Upper lobe of left lung (tissue), 6 donors: ENCODE measurements at places on chromosomes 3 and 15.
A peak's percentile ranks its signal among the peaks of the same experiment; 100 is the strongest.

DNA sequence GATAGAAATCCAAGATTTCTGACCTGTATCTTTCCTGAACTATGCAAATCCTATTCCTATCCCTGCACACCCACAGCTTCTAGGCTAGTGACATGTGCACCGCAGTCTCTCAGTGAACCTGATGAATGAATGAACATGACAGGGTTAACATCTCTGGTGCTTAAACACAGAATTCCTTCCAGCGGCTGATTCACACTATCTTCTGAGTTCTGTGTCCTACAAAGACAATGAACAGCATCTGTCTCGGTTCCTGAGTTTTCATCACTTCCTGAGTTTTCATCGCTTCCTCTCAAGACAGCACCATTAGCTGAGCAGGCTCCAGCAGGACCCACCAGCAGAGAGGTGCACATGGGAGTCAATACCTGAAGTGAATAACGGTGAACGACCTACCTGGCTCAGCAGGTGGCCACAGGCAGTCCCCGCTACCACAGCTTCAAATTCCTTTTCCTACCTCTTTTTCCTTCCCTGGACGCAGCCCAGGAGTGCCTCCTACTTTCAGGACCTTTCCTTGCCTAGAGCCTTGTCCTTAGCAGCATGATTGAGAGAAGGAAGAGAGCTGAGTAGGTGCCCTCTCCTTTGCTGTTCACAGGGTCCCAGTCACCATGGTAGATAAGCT is 113.5 kb downstream of the IGF2BP2 start:
- no peaks in the 10 kb centered on the region for H3K36me3 ChIP-seq
- no peak for DNase-seq
- no peak overlapping the region for H3K4me3 ChIP-seq

GRCh38 chr3:25438791-25439555 is 10.9 kb downstream of the RARB start:
- no peaks in the 10 kb centered on the region for H3K27me3 ChIP-seq
- H3K4me3 ChIP-seq, result no peak overlapping the region
- no peaks in the 10 kb centered on the region for H3K4me1 ChIP-seq
- DNase-seq, result no peak
- no peaks in the 10 kb centered on the region for H3K36me3 ChIP-seq

DNA sequence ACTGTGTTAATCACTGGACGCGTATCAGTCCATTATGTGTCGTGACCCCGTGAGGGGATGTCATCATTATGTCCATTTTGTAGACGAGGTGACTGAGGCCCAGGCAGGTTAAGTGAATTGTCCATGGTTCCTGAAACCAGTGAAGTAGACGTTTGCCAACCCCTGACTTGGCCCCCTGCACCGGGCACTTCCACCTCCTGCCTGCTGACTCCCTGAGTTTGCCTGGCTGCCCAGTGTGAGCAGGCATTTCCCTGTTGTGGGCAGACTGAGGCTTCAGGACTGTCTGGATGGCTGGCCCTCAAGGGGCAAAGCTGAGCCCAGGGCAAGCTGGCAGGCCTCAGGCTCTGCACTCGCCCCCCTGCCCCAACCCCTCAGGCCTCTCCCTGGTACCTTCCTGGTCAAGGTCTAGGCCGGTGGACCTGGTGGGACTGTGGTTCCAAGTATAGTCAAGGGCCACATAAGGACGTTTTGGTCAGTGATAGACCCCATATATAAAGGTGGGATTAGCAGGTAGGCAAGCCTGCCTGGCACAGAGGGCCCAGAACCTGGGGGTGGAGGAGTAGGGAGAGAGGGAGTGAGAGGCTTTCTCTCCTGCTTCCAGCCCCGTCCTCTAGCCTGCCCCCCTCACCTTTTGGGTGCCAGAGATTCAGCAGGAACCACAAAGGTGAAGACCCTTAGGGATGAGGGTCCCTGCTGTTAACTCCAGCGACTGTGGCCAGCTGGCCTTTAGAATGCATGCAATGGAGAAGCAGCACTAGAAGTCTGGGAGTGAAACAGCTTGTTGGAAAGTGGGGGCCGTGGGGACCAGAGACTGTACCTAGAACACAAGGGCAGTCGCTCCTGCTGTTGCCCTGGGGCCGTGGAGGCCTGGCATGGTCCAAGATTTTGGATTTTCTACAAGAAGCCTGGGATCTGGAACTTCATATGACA is 34.6 kb downstream of the FBLN2 start:
- H3K27me3 ChIP-seq, result no peaks in the 10 kb centered on the region
- H3K36me3 ChIP-seq, result no peaks in the 10 kb centered on the region
- H3K4me1 ChIP-seq, result no peaks in the 10 kb centered on the region
- no peak overlapping the region for H3K27ac ChIP-seq

DNA sequence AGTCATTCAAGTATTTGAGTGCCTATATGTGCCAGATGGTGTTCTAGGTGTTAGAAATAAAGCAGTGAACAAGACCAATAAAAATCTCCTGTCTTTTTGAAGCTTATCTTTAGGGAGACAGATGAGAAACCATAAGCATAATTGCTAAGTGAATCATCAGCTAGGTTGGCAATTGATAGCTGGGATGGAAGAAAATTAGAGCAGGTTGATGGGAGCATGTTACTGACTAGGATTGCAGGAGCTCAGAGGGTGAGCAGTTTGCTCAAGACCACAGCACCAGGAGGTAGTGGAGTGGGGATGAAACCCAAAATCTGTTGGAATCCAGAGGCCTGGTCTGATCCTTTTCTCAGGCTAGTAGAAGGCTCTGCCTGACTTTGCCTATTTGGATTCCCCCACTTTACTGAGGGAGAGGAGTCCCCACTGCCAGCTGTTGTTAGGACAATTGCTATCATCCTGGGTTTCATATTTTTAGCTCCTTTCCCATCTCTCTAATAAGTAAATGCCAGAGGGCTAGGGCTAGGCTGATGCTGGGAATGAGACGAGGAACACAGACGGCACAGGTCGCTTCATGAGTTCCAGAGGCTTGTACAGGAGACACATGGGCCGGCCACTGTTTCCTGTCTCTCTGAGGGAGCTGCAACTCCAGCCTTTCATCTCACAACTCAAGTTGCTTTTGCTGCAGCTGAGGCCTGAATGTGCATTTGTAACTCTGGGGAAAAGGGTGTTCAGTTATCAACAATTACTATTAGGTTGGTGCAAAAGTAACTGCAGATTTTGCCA is 102.9 kb downstream of the CACNA1D start:
- no peak overlapping the region for H3K4me3 ChIP-seq
- no peak for DNase-seq
- H3K36me3 ChIP-seq, result no peaks in the 10 kb centered on the region
- peak overlapping the region; percentile 50 for H3K27ac ChIP-seq
- no peaks in the 10 kb centered on the region for H3K27me3 ChIP-seq
- H3K4me1 ChIP-seq, result no peaks in the 10 kb centered on the region

- no peaks in the 10 kb centered on the region for H3K27me3 ChIP-seq
- no peaks in the 10 kb centered on the region for H3K4me1 ChIP-seq
- no peaks in the 10 kb centered on the region for H3K36me3 ChIP-seq
- no peak overlapping the region for H3K27ac ChIP-seq
- no peak overlapping the region for H3K4me3 ChIP-seq
Measured at GRCh38 chr3:166071-166470, 30.5 kb upstream of the CHL1 start.

DNA sequence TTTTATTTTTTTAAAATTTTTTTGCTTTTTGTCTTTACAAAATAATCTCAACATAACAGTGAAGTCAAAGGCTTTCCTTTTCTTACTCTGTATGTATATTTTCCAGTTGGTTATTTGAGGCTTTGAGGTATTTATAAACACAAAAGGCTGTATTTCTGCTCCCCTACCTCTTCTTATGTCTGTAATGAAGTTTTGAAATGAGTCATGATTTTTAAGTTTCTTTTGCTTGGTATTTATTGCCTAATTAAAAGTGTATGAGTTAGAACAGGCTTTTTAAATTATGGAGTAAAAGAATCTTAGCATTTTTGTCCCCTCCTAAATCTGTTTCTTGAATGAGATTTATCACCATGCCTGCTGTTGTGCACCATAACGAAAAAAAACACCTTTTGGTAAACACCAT is 66.0 kb downstream of the DCUN1D1 start:
- H3K4me1 ChIP-seq, result no peaks in the 10 kb centered on the region
- H3K27ac ChIP-seq, result no peak overlapping the region
- no peaks in the 10 kb centered on the region for H3K36me3 ChIP-seq
- H3K27me3 ChIP-seq, result no peaks in the 10 kb centered on the region
- DNase-seq, result no peak
- H3K4me3 ChIP-seq, result no peak overlapping the region
